ENCODE measurements at places on chromosomes 6 and 20.

GRCh38 chr20:61949714-61950640 is 115.7 kb downstream of the TAF4 start:
- no peak overlapping the region for H3K27ac ChIP-seq
- H3K4me3 ChIP-seq = no peak overlapping the region
- DNase-seq = no peak
- H3K36me3 ChIP-seq = no peaks in the 10 kb centered on the region

GRCh38 chr20:43529051-43529450 is 21.6 kb downstream of the L3MBTL1 start:
- no peak overlapping the region for H3K27ac ChIP-seq
- H3K4me1 ChIP-seq = no peaks in the 10 kb centered on the region
- H3K27me3 ChIP-seq = no peaks in the 10 kb centered on the region

DNA sequence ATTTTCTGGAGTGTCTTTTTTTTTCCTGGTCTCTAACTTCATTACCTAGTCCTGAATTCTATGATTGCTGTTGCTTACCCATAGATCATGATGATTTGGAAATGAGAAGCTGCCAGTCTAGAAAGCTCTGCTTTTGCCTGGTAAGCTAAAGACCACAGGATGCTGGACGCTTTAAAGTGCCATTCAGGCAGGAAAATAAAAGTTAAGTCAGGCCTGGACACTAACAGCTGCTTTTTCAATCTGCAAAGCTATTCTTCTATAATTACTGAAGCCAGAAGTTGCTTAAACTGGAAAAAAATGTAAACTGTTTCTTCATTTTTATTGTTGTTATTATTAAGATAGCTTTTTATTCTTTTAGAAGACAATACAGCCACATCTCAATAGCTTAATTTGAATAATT is 129.8 kb upstream of the SPACA1 start:
- no peak overlapping the region for H3K27ac ChIP-seq
- peaks cover 33% of the 10 kb centered on the region for H3K4me1 ChIP-seq
- H3K4me3 ChIP-seq = no peak overlapping the region
- H3K27me3 ChIP-seq = peaks cover 12% of the 10 kb centered on the region
- no peak for DNase-seq

GRCh38 chr6:169725125-169726048 is 1.1 kb upstream of the PHF10 start:
- peaks cover 5% of the 10 kb centered on the region for H3K36me3 ChIP-seq
- H3K4me1 ChIP-seq = peaks cover 31% of the 10 kb centered on the region
- DNase-seq = peak; percentile 23
- H3K27me3 ChIP-seq = peaks cover 4% of the 10 kb centered on the region

DNA sequence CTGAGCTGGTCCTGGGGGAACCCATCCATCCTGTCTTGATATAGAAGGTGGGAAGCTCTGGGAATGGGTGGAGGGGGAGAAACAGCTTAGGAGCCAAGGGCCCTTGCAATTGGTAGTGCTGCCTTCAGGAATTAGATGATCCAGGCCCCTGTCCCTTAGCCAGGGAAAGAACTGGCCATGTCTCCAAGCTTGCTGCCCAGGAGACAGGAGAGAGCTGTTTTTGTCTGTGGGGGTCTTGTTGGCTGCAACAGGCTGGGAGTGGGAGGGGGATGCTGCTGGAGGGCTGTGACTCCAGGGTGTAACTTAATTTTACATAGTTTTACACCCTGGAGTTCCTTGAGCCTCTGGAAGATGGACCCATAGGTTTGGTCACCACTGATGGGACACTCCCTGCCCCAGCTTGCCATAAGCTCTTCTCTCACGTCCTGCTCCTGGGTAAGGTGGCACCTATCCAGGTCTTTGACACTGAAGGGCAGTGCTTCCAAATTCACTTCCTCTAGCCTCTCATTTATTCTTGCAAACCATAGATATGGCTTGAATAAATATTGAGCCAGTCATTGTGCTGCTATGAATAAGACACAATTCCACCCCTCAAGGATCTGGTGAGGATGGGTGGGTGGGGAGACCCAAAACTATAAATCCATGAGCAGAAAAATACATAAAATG is 16.8 kb downstream of the VEGFA start:
- H3K4me3 ChIP-seq = no peak overlapping the region
- H3K4me1 ChIP-seq = no peaks in the 10 kb centered on the region
- H3K27ac ChIP-seq = no peak overlapping the region
- DNase-seq = no peak
- H3K27me3 ChIP-seq = peaks cover 2% of the 10 kb centered on the region

DNA sequence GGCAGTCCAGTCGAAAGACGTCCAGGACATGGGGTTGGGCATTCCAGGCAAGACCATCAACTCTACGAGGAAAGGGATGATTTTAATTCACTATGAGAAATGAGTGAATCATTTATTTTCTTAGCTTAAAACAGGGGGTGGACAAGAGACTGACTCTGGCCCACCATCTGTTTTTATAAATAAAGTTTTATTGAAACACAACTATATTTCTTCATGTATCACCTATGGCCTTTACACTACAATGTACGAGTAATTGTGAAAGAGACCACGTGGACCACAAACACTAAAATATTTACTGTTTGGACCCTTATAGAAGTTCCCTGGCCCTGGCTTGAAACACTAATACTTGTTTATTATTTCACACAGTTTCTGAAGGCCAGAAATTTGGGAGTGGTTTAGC is 15.6 kb upstream of the RSPO4 start:
- no peak overlapping the region for H3K4me3 ChIP-seq
- no peak overlapping the region for H3K27ac ChIP-seq
- no peaks in the 10 kb centered on the region for H3K4me1 ChIP-seq
- H3K27me3 ChIP-seq = peaks cover 4% of the 10 kb centered on the region
- no peaks in the 10 kb centered on the region for H3K36me3 ChIP-seq

DNA sequence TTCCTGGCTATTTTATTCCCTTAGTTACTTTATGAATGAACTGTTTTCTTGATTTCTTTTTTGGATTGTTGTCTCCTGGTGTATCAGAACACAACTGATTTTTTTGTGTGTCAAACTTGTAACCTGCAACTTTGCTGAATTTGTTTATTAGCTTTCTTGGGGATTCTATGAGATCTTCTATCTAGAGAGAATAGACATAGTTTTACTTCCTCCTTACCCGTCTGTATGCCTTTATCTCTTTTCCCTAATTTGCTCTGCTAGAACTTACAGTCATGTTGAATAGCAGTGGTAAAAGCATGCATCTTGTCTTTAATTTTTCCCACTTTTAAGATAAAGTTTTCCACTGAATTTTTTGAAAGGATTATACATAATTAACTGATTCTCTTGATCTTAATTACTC is 13.2 kb downstream of the RNF146 start:
- peaks cover 4% of the 10 kb centered on the region for H3K4me1 ChIP-seq
- no peak overlapping the region for H3K4me3 ChIP-seq
- peaks cover 21% of the 10 kb centered on the region for H3K36me3 ChIP-seq
- H3K27ac ChIP-seq = no peak overlapping the region
- DNase-seq = no peak

DNA sequence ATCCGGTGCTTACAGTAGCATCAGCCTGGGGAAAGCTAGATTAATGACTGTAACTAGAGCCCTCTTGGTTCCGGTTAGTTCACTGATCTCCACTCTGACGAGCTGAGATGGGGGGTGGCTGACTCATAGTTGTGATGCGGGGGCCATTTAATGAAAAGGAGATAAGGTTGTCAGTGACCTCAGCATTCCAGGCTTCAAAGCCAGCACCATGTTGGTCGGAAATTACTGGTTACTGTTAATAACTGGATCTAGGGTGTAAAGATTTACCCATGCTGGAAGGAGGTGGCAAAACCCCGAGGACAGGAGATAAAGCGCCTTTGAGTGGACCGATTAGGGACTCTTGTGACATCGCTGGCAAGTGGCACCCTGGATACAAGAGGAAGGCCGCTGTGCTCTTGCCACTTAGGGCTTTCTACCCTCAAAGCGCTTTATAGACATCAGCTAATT is 21.1 kb downstream of the FOXC1 start:
- no peak overlapping the region for H3K27ac ChIP-seq
- DNase-seq = no peak
- no peaks in the 10 kb centered on the region for H3K36me3 ChIP-seq
- H3K4me3 ChIP-seq = no peak overlapping the region

- no peak for DNase-seq
- peaks cover 8% of the 10 kb centered on the region for H3K4me1 ChIP-seq
- no peaks in the 10 kb centered on the region for H3K36me3 ChIP-seq
- H3K4me3 ChIP-seq = no peak overlapping the region
- no peak overlapping the region for H3K27ac ChIP-seq
These were observed 11.4 kb downstream of the CAPN11 start for GRCh38 chr6:44169886-44170570.

DNA sequence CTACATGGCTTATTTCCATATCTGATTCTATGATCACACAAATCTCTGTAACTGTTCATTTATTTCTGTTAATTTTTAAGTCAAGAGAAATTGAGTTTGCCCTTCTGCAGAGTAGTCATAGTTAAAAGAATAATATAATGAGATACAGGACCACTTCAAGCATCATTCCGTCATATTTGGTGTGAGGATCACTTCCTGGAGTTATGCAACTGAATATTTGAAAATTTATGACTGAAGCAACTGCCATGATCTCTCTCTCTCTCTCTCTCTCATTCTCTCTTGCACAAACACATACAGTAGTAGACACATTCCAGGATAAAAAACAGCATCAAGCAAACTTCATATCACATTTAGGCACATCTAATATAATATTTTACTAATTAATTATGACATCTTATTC is 116.4 kb downstream of the COL9A1 start:
- H3K4me3 ChIP-seq = no peak overlapping the region
- no peaks in the 10 kb centered on the region for H3K27me3 ChIP-seq
- DNase-seq = no peak
- no peaks in the 10 kb centered on the region for H3K36me3 ChIP-seq
- no peaks in the 10 kb centered on the region for H3K4me1 ChIP-seq

GRCh38 chr6:121520337-121521163 is 85.1 kb downstream of the GJA1 start:
- no peak overlapping the region for H3K4me3 ChIP-seq
- no peaks in the 10 kb centered on the region for H3K27me3 ChIP-seq
- no peaks in the 10 kb centered on the region for H3K4me1 ChIP-seq
- DNase-seq = no peak
- no peaks in the 10 kb centered on the region for H3K36me3 ChIP-seq

DNA sequence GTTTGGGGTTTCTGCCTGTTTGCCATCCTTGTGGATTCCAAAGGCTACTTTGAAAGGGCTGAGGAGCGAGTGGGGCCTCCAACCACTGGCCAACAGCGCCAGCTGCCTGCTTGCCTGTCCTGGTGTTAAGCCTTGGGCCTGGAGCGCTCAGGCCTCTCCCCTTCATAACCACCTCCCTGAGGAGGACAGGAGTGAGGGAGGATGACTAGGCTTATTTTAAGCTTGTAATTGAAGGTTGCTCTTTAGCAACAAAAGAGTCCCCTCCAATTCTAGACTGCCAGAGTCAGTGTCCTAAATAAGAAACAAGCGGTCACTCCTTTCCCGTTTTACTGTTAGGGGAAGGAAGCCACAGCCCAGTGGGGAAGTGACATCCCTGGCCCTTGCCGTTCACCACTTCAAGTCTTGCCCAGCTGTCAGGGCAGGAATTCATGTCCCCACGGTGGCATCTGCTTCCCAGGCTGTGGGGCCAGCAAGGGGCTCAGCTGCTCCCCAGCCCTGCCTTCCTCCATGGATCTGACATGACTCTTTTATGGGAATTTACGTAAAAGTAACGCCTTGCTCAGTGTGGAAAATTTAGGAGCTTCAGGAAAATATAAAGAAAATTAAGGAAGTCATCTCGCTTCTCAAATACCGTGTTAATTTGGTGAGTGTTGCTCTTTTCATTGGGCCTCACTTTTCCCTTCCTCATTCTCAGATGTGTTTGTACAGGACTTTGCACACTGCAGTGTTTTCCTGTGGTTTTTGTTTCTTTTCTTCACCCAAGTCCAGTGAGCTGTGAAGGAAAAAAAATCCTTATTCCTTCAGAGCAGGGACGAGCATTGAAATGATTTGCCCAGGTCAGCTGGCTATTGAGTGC is 57.8 kb downstream of the SSR1 start:
- peaks cover 9% of the 10 kb centered on the region for H3K27me3 ChIP-seq
- peaks cover 2% of the 10 kb centered on the region for H3K36me3 ChIP-seq
- H3K4me3 ChIP-seq = no peak overlapping the region
- no peak for DNase-seq
- no peaks in the 10 kb centered on the region for H3K4me1 ChIP-seq

- no peak for DNase-seq
- no peaks in the 10 kb centered on the region for H3K36me3 ChIP-seq
- no peak overlapping the region for H3K4me3 ChIP-seq
- no peaks in the 10 kb centered on the region for H3K27me3 ChIP-seq
- H3K27ac ChIP-seq = no peak overlapping the region
These were observed 341.7 kb upstream of the HTR1E start for GRCh38 chr6:86595641-86596040.

DNA sequence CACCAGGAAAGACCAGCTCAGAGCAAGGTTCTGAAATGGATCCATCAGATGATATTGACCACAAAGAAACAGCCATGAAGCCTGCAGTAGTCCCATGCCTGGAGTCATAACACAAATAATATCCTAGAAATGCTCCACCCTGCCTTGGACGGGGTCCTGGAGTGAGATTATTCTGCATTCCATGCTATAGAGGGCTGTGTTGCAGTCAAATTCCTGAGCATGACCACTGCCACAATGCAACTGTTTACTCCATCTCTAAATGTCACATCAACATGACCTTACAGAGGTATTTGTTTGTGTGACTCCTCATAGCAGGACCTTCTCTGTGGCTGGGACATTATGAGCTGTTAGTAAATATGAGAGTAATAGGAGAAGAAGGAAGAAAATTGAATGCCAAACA is 257.5 kb upstream of the TCF21 start:
- H3K36me3 ChIP-seq = no peaks in the 10 kb centered on the region
- no peak for DNase-seq
- H3K27ac ChIP-seq = no peak overlapping the region
- no peaks in the 10 kb centered on the region for H3K4me1 ChIP-seq

DNA sequence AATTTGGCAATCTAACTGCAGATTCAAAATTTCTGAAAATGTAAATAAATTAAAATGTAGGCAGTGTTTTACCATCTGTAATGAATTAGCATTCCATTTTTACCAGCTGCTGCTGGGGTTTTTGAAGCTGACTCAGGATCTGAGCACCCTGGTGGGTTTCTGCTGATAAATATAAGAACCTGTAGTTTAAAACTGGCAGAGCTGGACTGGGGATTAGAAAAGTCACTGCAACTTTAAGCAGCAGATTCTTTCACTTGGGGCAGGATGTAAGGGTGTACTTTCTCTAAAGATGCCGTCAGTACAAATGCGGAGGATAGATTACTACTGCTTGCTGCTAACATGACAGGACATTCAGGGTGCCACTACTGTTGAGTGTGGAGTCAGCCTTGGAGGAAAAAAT is 341.8 kb downstream of the CDKAL1 start:
- no peaks in the 10 kb centered on the region for H3K36me3 ChIP-seq
- peaks cover 10% of the 10 kb centered on the region for H3K4me1 ChIP-seq
- no peaks in the 10 kb centered on the region for H3K27me3 ChIP-seq
- H3K27ac ChIP-seq = no peak overlapping the region

DNA sequence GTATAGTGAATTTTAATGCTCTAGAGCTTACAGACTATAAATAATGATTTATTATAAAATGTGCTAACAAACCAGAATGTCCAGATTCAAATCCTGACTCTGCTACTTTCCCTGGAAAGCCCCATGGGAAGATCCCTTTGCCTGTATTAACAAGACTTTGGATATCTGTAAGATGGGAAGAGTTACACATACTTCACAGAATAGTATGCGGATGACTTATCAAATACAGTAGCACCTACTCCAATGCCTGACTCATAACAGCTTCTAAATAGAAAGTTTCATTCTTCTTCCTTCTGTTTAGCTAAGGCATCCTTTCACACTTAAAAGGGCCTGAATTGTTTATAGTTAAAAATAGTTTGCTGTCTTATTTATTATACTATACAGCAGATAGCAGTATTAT is 166.3 kb downstream of the KCNQ5 start:
- H3K4me1 ChIP-seq = no peaks in the 10 kb centered on the region
- H3K36me3 ChIP-seq = no peaks in the 10 kb centered on the region
- no peak overlapping the region for H3K4me3 ChIP-seq

Measured in T-helper 2 cell treated with Interferon-gamma antibody and Interleukin-4, amounts not matched to agents 5 μg/mL and 100 μg/mL, for 36 hours (primary cell).